ENCODE measurements at places on chromosomes 11 and 22.

DNA sequence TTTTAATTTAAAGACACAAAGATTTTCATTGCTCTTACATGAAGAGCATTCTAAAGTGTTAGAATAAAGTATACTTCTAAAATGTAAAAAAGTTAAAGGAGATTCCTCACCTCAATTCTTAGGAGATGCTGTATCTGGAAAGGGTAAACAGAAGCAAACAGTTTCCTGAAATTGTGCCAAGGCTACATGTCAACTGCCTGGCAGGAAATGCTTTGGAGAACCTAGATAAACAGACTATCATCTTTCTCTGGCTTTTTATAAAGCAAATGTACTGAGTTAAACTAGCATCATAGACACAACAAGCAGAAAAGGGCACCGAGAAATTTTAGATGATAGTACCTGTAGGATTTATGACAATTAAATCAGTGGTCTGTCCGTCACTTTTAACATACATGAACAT lies 24.7 kb upstream of the AKIP1 start:
- peak; percentile 37 for DNase-seq

GRCh38 chr22:35043252-35043933 lies 22.6 kb upstream of the ISX start:
- no peak for DNase-seq

- no peak for DNase-seq
Observed at GRCh38 chr11:22346282-22346681, 8.1 kb downstream of the SLC17A6 start.

GRCh38 chr11:114890038-114890437 lies 211.7 kb downstream of the NXPE2 start:
- DNase-seq: no peak

GRCh38 chr11:85718991-85719807 lies 33.2 kb upstream of the CCDC89 start:
- DNase-seq: no peak

- DNase-seq: no peak
Observed at GRCh38 chr11:101477926-101478325, 105.9 kb downstream of the TRPC6 start.

DNA sequence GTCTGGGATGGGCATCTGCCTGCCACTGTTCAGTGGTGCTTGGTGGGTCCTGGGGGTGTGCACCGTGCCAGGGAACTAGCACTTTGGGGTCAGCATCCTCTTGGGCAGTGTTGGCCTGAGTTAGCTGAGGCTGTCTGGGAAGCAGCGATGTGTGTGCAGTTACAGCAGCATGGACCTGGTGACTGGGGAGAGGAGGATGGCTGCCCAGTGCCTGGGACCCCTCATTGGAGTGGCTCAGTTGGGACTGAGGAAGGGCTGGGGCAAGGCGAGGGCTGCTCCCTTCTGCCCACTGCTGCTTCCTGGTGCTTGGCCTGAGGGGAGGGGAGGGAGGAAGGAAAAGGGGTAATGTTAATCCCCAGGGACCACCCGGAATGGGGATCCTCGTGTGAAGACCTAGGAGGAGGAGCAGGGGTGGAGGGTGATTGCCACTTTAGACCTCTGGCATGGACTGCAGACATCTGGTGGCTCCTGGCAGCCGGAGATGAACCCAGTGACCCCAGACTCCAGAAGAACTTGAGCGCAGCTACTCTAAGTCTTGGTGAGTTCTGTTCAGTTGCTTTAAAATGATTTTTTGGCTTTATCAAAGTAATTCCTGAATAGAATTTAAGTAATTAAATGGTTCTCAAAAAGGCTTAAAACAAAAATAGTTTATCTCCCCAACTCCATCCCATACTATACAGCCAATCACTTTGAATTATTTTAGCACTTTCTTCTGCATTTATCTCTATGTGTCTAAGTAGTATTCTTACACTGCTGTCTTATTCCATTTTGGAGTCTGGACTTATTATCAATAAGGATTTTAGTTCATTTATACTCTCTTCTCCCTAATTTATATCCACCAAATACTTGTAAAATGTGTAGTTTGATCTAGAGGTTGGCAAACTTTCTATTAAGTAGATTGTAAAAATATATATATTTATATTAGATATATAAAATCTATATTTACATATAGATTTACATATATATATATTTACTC lies 15.4 kb upstream of the TMEM191C start:
- no peak for DNase-seq

DNA sequence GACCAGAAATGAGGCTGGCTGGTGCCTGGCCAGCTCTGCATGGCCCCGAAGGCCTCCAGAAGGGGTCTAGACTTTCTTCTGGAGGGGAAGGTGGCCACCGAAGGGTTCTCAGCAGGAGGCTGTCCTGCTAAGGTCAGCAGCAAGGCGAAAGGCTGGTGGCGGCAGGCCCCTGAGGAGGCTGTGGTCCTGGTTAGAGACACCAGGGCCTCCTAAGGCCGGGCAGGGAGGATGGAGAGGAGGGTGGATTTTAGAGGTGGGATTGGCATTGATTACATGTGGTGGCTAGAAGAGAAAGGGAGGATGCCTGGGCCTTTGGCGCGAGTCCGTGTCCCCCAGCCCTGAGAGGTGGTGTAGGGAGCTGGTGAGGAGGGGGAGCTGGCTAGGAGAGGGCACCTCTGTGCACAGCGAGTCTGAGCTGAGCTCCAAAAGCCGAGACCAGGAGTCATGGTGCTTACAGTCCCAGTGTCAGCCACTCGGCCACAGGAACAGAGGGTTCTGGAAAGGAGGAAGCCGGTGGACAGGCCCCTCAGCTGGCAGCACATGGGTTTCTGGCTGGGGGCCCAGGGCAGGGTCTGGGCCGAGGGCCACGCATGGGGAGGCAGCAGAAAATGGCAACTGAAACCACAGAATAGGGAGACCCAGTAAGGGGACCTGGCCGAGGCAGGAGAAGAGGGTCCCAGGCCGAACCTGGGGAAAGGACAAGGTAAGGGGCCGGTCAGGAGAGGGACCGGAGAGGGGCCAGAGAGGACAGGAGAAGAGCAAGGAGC lies 2.5 kb downstream of the FERMT3 start:
- DNase-seq: no peak

DNA sequence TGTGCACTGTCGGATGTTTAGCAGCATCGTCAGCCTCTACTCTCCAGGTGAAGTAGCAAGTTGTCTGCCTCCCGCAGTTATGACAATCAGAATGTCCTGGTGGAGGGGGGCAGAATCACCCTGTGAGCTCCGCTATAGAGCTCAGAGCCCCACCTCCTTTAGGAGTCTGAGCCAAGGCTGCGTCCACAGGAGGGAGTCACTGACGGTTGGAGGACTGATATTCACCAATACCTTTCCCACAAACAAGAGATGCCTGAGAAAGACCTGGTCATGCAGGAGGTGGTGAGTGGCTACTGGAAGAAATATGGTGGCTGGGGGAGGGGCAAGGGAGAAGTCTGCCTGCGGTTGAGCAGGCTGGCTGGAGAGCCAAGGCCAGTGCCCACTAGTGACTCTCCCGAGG lies 41.7 kb upstream of the ADA2 start:
- DNase-seq: no peak

GRCh38 chr11:115499241-115499799 lies 4.9 kb downstream of the CADM1 start:
- no peak for DNase-seq

DNA sequence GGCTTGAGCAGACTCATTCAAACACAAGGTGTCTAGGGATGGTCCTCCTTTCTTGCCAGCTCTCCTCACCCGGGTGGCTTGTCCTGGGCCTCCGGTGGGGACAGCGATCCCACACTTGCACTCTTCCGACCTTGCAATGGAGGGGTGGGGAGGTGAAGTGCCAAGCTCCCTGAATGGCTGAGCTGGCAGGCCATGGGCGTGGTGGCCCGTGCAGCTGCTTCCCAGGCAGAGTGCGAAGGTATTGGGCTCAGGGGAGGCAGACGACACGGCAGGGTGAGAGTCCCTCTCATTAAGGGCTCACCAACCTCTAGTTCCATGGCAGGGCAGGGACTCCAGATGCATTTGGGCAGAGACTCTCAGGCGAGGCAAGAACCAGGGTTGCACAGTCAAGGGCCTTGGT lies 11.0 kb upstream of the RASL10A start:
- no peak for DNase-seq

- DNase-seq: no peak
Observed at GRCh38 chr11:85947431-85948272, 92.5 kb downstream of the CCDC83 start.

- no peak for DNase-seq
Observed at GRCh38 chr11:11987503-11988022, 20.9 kb downstream of the DKK3 start.

GRCh38 chr11:31757260-31757835 lies 53.8 kb downstream of the PAX6 start:
- DNase-seq: no peak

DNA sequence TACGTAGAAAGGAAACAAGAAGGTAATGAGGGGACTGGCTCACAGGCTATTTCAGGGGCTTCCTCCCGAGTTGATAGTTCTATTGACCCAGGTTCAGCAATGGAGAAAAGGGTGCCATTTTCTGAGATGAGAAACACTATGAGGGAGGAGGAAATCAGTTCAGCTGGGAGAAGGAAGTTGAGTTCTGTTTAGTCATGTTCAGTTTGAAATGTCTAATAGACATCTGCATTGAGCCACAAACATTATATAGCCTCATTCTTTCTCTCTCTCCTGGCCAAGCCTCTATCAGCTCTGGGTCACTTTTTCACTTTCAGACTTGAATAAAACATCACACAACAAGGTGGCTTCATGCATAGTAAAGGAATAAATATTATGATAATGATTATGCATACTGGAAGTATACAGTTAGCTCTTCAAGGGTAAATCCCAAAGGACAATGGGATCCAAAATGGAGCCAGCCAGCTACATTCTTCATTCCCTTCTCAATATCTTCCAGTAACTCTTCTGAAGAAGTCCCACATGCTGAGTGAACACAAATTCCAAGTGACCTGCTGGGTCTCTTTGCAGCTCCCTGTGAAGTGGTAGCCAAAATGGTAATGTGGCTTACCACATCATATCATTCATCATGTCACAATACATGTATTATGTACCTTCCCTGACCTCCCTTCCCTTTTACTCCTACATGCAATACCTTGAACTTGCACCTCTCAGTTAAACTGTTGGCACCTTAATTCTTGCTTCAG lies 80.9 kb upstream of the CD44 start:
- DNase-seq: no peak

- no peak for DNase-seq
Observed at GRCh38 chr22:45867906-45868555, 108.9 kb downstream of the WNT7B start.

DNA sequence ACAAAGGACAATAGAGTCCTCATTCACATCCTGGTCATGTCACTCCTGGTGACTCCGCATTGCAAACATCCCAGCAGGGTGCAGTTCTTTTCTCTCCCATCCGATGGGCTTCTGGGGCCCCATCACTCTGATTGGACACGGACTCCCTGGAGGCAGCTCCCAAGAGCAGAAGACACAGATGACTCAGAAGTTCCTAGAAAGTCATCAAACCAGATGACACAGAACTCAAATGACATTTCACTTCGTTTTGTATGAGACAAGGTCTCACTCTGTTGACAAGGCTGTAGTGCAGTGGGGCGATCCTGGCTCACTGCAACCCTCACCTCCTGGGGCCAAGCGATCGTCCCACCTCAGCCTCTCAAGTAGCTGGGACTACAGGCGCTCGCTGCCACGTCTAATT lies 33.2 kb downstream of the ZNF195 start:
- DNase-seq: no peak

DNA sequence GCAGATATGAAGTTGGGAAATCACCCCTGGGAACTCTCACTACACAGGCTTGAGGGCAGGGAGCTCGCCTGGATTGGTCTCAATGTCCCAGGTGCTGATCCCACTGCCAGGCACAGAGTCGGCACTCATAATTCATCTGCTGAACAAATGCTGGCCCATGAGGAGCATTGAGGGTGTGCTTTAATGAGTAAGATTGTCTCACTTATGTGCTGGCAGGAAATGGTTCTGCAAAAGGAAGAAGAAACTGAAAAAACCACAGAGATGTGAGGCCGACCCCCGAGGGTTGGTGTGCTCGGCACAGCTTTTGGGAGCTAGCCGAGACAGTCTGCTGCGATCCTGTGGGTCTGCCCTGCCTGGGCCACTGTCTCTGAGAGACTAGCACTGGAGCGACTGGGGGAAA lies 9.4 kb downstream of the PLAAT2 start:
- DNase-seq: no peak

DNA sequence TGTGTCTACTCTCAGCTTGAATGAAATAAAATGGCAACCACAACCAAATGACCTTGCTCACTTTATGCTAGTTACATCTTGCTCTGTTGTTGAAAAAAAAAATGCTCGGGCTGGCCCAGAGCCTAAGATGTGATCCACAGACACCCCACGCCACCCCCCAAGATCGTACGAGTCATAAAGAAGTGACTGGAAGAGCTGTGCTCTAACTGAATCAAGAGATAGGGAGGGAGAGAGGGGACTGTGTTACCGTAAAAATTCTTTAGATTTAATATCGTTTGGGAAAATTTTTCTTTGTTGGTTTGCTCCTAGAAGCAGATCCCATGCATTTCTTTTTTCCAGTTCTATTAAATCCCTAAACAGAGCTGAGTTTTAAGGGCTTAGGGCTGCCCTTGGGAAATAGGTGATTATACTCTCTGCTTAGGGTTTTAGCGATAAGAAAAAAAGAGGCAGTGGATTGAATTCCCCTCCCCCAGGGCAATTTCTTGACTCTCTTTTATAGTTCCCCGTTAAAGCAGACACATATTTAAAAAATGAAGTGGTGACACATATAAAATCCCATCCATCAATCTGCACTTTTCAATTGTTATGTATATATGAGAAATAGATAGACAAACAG lies 14.5 kb downstream of the MAML2 start:
- DNase-seq: no peak

DNA sequence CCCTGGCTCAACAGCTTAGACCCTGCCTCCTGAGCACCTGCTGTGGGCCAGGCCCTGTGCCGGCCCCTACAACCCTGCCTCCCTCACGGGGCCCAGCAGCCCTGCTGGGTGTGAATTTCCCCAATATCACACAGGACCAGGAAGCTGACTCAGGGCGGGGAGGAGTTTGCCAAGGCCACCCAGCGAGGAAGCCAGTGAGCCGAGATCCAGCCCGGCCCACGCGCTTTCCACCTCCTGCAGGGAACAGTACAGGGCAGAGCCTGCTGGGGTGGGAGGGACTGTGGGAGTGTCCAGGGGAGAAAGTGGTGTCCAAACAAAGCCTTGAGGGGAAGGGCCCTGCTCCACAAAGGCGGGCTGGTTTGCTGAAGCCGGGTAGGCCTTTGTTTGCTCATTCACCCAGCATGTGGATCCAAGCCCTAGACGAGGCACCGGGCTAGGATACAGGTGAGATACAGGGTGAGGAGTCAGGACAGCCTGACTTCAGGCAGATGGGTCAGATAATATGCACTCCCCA lies 26.8 kb downstream of the RPL3 start:
- no peak for DNase-seq

- DNase-seq: no peak
Observed at GRCh38 chr22:39493759-39494158, 8.3 kb upstream of the MIEF1 start.

- DNase-seq: no peak
Observed at GRCh38 chr22:38213990-38214301, 12.2 kb downstream of the MAFF start.

- DNase-seq: peak; percentile 40
Observed at GRCh38 chr11:63614136-63614671, at the start of gene PLAAT3. Gene PLAAT3, minus strand, starts transcription at chr11:63614433. Its CDS starts 419 bp downstream, at chr11:63614014.

- no peak for DNase-seq
Observed at GRCh38 chr22:43736651-43737050, 75.5 kb downstream of the EFCAB6 start.
